AG10803 (cell line): ENCODE measurements at places on chromosomes 7 and 10.

DNA sequence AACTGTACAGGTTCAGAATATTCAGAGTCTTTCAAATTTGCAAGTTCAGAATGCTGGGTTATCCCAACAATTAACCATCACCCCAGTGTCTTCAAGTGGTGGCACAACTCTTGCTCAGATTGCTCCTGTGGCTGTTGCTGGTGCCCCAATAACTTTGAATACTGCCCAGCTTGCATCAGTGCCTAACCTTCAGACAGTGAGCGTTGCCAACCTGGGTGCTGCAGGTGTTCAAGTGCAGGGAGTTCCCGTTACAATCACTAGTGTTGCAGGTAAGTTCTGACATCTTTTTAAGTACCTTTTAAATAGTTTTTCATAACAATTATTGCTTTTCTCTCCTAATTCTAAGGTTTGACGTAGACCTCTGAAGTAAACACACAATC is 2.7 kb downstream of the SP4 start:
- DNase-seq = no peak

- DNase-seq = peak; percentile 56
Observed at GRCh38 chr7:131521651-131522163, 34.7 kb downstream of the PODXL start.

DNA sequence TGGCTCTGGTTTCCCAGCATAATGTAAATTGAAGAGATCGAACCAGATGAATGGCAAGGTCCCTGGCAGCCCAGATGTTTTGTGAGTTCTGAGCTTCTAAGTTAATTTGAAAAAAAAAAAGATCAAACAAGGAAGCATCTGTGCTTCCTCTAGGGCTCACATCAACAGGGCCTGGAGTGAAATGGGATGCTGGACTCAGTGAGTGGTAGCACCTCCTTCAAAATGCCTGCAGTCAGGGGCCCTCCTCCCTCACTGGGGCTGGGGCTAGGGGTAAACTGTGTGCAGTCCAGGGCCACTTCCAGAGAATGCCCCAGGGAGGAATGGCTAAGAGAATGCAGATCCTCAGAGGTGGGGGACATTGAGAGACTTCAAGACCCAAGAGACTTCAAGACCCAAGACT is 6.0 kb upstream of the CUEDC2 start:
- no peak for DNase-seq

DNA sequence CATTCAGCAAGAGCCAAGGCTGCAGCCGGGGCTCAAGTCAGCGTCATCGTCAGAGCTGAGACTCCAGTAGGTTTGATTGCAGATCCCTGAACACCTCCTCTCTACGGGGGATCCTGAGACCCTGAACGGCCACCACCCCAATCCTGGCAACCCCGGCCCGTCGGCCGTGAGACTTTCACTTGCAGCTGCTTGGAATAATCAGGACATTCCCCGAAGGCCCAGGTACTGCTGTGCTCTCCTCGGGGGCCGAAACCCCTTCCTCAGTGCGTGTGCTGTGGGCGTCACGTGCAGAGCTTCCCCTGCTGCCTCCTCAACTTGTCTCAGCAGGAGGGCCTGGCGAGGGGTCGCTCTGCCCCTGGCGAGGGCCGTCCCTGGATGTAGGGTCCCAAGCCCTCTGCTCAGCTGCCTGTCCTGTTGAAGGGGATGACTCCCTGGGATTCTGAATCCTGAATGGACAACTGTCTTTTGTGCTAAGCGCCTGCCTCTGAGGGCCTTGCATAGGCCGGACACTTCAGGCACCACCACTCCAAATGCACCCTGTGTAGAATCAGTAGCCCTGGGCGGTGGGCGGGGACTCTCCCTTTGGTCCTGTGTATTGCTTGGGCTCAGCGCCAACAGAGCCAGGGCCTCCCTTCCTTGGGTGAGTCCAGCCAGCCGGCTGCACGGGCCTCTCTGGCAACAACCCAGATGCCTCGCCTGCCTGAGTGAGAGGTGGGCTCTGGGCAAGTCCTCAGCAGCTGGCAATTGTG is 63.8 kb upstream of the EBF3 start:
- no peak for DNase-seq

DNA sequence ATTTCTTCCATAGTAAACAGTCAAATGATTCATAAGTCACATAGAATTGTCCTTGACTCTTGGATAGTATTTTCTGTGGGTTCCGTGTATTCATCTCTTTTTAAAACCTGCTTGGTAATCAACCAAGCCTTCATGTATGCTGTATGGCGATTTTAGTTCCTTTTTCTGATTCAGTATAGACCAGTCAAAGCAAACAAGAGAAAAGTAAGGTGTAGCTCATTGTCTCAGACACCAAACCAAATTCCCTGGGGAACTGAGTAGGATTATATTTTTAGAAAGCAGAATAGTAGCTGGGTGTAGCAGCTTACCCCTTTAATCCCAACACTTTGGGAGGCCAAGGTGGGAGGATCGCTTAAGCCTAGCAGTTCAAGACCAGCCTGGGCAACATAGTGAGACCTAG is 240.5 kb downstream of the BBS9 start:
- DNase-seq = no peak

- no peak for DNase-seq
Observed at GRCh38 chr10:126558881-126559280, 111.6 kb downstream of the C10orf90 start.

- peak; percentile 42 for DNase-seq
Observed at GRCh38 chr7:74579800-74580685, 77.5 kb upstream of the GTF2I start.

GRCh38 chr10:11875494-11876281 is 52.5 kb downstream of the PROSER2 start:
- DNase-seq = peak; percentile 93

DNA sequence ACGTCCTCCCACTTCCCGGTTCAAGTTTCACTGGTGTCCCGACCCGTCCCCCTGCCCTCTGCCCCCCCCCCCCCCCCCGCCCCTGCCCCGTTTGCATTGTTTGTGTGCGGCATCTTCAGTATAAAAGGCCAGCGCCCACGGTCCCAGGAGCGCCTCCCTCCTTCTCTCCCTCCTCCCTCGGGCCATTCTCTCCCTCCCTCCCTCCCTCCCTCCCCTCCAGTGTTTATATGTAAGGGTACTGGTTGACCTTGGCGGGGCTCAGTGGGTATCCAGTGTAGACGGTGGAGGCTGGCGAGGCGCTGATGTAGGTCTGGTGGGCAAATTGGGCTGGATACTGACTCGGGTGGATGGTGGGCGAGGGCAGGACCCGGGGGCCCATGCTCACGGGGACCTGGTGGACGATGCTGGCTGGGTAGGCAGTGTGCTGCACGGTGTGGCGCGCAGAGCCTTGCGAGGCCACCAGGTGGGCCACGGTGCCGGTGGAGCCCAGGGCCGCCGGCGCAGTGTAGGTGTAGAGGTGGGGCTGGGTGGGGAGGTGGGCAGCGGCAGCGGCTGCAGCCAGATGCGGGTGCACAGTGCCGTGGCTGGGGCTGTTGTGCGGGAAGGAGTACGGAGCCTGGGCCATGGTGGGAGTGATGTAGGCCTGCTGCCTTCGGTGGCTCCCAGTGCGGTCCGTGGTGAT is 49.4 kb downstream of the CLEC2L start:
- DNase-seq = no peak

DNA sequence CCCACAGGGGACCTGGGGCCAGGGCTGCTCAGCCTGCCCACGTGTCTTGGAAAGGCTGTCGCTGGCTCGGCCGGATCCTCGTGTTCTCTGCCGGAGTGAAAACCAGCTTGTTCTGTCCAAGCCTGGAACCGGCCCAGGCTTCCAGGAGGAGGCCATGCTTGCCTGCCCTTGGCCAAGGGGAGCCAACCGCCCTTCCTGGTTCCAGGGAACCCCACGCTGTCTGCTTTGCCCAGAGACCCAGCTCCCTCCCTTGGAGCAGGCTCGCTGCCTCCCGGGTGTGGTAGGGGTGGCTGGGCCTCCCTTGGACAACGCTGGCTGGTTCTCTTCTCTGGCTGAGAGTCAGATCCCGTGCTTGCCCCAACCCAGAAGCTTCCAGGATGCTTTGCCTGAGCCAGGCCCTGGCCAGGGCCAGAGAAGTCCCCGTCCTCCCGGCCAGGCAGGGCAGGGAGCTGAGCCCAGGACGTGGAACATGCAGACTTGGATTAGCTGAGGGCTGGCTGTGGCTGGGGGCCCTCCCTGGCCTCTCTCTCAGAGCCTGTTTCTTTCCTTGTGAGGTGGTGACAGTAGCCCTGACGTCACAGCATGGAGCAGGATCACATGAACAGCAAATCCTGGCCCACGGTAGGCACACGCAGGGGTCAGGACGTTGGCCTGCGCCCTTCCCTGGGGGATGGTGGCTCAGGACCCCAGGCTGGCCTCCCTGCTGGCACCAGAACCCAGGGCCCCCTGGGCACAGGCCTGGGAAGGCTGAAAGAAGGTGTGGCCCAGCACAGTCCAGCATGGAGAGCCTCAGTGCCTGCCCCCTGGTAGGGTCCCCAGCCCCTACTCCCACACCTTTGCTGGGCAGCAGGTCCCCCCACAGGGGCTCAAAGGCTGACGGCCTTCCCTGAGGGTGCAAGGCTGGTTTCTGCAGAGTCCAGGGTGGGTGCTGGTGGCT is 67.5 kb downstream of the PWWP2B start:
- peak; percentile 39 for DNase-seq

DNA sequence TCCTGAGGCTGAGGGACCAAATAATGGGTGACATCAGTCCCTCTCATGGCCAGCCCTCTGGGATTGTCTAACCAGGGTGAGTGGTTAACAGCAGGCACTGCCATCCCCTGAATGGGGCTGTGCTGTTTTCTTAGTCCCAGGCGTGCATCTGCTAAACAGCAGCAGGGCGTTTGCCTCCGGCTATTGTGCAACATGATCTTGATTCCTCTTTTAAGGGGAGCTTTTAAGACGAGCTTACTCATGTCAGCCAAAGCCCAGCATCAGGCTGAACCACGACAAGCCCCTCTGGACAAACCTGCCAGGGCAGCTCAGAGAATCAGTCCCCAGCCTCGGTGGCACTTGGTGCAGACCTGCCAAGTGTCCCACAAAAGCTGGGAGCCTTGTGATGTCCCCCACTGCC is 16.2 kb upstream of the IGFBP3 start:
- DNase-seq = peak; percentile 47

GRCh38 chr10:24432478-24433416 is 223.8 kb downstream of the KIAA1217 start:
- no peak for DNase-seq

DNA sequence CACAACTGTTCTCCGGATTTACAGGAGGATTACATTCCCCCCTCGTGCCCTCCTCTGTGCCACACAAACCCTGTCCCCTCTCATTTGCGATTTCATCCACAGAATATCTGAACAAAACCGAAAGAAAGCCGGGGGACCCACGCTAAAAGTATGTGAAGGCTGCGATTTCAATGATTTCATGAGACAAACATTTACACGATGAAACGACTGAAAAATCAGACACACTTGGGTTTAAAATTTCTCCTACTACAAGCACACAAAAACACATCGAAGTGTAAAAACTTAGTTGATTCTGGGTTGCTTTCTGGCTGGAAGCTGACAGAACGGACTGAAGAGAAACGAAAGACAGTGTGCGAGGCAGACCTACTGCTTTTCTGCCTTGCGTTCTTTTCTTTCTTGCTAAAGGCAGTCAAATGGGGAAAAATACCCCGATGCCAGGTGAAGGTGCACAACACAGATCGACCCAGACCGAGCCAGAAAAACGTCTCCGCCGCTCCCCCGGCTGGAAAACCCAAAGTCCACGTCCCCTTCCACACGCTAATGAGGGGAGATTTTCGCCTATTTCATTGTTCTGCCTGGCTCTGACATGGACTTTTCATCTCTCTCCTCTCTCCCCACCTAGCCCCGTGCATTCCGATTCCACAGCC is 1.2 kb downstream of the HIPK2 start:
- DNase-seq = peak; percentile 60

DNA sequence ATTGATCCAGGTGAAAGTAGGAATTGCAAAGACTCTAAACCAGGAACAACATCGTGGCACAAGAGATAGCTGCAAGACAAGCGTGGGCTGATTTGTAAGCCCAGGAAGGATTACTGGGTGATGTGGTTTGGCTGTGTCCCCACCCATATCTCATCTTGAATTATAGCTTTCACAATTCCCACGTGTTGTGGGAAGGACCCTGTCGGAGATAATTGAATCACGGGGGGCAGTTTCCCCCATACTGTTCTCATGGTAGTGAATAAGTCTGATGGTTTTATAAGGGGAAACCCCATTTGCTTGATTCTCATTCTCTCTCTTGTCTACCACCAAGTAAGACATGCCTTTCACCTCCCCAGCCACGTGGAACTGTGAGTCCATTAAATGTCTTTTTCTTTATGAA is 59.5 kb downstream of the ST8SIA6 start:
- DNase-seq = no peak

DNA sequence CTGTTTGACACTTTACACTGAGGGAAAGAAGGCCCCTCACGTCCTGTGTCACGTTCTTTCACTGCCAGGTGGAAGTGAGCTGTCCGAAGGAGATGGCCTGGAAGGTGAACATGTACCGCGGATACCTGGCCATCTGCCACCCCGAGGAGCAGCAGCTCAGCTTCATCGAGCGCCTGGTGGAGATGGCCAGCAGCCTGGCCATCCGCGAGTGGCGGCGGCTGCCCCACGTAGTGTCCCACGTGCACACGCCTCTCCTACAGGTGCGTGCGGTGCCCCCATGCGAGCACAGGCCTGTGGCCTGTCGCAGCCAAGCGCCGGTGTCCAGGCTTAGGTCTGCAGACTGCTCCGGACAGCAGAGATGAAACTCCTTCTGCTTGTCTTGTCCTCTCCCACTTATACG is 103.4 kb downstream of the TRRAP start:
- DNase-seq = no peak
